ENCODE measurements at places on chromosomes 2 and 18.

- DNase-seq, result no peak
Observed at GRCh38 chr2:17245906-17246305, 272.3 kb downstream of the RAD51AP2 start.

DNA sequence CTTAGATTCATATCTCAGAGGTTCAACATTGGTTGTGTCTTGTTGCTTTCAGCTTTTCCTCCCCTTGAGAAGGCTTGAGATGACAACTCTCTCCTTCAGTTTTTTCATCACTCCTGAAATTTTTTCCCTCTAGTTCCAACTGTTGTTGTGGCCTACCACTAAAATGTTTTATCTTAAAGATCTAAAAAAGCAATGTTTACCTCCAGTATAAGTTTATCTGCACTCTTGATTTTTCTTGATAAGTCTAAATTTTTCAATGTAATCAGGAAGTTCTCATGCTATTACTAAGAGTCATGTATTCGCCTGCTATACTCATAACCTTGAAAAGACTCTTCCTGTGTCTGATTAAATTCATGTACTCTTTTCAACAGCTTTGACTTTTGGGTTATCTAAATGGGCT is 366.3 kb upstream of the TFPI start:
- DNase-seq, result no peak

DNA sequence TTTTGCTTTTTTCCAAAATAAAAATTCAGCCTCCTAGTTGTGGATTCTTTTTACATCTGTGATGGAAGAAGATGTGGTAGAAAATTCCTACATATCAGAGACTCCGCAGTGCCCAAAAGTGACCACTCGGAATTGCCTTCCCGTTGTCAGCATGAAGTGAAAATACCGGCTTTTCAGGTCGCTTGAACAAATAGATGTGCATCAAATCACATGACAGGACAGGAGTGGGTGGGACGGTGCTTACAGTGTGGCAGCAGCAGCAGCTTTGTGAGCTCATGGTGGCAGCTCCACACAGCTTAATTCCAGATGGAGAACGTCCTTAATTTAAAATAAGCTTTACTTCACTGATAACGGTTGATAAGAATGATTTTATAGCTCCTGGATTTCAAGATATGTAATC is 20.3 kb downstream of the SALL3 start:
- no peak for DNase-seq

DNA sequence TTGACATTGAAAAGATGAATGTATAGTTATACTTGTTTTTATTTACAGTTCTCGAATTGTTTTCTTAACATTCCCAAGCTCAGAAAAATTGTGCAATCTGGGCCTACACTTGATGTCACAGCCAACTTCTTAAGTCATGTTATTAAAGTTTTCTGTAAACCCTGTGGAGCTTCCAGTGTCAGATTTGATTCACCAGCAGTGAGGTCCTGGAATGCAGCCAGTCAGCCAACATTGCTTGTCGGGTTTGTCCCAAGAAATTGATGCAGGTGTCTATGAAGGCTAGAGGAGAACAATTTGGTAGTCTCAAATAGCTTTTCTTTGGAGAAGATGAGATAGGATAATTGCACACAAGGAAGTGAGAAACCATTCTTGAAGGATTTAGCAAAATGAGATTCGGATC is 732.2 kb downstream of the DPP10 start:
- no peak for DNase-seq

- DNase-seq, result no peak
Observed at GRCh38 chr2:30380824-30381223, 66.2 kb upstream of the LCLAT1 start.

DNA sequence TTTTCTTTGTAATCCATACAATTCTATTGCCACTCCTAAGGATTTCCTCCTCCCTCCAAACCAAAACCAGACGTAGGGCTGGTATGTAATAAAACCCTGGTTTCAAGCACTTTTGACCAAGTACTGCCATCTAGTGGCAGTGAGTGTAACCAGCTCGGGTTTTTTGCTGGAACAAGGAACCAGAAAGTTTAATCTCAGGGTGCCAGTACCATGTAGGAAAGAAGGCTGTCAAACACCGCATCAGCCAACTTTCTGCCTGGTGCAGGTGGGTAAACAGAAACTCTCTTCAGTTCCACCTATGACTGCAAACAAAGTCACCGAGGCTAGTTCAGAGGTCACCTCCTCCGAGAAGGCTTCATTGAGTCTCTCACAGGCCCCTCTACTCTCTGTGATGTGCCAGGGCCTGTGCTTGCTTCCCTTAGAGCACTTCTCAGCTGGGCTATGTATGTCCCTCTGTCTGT is 10.2 kb upstream of the THNSL2 start:
- peak; percentile 60 for DNase-seq

DNA sequence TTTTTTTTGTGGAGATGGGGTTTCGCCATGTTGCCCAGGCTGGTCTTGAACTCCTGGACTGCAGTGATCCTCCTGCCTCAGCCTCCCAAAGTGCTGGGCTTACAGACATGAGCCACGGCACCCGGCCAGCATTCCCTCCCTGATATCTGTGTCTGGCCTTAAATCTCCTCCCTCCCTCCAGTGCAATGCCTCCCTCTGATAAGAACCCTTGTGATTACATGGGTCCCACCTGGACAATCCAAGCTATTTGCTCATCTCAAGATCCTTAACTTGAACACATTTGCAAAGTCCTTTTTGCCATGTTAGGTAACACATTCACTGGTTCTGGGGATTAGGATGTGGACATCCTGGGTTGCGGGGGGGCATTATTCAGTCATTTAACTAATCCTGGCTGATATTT is 40.5 kb upstream of the CREB1 start:
- no peak for DNase-seq

- no peak for DNase-seq
Observed at GRCh38 chr18:56787390-56787789, 136.2 kb downstream of the WDR7 start.

GRCh38 chr2:168981651-168982050 is 49.5 kb downstream of the ABCB11 start:
- no peak for DNase-seq

GRCh38 chr18:24603151-24603550 is 142.7 kb downstream of the HRH4 start:
- DNase-seq, result no peak

GRCh38 chr2:133166031-133166430 is 402.2 kb downstream of the NCKAP5 start:
- DNase-seq, result no peak

GRCh38 chr2:241271706-241272302 is 43.7 kb downstream of the HDLBP start:
- peak; percentile 70 for DNase-seq

DNA sequence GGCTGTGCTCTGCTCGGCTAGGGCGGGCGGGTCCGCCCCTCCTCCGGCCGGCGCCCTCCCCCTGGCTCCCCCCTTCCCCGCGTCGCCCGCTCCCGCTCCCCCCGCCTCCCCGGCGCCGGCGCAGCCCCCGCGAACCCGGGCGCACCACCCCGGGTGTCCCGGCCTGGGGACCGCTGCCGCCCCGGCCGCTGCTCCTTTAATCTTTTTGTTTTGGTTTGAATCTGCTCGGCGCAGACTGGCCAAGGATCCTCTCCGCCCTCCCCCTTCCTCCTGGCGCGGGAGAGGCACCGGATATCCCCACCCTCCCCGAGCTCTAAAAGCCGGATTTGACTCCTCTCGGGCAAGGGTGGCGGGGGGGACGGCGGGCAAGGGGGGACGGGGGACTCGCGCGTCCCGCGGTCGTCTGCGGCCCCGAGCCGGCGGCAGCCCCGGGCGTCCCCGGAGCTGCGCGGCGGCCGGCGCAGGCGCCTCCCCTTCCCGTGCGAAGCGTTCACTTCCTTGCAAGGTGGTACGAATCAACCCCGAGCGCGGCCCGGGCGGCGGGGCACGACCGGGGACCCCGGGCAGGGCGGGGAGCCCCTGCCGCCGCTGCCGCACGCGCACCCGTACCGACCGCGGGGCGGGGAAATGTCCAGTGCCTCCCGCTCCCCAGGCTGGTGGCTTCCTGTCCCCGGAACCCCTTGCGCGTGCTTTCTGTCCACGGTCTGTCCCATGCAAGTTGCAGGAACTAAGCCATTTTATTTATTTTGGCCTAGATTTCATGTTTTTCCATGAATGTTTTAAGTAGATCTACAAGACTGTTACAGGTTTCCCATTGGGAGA is at the start of gene PTGR3:
PTGR3 (minus strand) TSS at position 11 of the 822 bp plus-strand sequence. CDS start 81 bp downstream, outside the sequence.
- DNase-seq, result peak; percentile 85

GRCh38 chr2:110153416-110153815 is 37.8 kb upstream of the MALL start:
- no peak for DNase-seq

DNA sequence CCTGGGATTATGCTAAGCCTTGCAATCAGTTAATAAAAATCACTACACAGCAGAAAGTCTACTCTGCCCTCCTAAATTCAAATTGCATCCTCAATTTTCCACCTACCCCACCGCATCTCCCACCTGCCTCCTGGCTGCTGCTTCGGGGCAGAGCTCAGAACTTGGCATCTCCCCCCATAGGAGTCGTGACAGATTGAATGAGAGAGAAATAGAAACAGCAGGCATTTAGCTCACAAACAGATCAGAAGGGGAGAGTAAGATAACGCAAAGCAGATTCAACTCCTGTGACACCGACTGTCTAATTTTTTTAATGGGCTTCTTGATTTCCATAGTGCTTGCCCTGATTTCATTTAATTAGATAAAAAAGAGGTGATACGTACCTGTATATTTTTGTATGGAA is 24.7 kb upstream of the LRRC30 start:
- DNase-seq, result no peak

- no peak for DNase-seq
Observed at GRCh38 chr2:99554871-99555270, 65.1 kb upstream of the REV1 start.

DNA sequence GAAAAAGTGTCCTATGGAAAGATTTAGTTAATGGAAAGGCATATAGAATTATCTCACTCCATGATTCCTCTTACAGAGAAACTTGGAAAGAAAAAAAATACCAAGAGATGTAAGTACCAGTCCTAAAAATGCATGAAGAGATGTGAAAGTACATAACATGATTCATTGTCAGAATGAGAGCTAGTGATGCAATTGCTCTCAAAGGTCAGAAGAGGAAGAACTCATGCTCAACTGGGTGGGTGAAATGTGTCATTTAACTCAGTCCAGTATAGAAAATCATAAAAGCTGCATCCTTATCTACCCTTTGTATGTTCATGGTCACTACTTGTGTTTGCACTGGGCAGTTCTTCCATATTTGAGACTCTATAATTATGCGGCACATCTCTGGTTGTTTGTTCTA is 300.0 kb upstream of the PIK3C3 start:
- no peak for DNase-seq

DNA sequence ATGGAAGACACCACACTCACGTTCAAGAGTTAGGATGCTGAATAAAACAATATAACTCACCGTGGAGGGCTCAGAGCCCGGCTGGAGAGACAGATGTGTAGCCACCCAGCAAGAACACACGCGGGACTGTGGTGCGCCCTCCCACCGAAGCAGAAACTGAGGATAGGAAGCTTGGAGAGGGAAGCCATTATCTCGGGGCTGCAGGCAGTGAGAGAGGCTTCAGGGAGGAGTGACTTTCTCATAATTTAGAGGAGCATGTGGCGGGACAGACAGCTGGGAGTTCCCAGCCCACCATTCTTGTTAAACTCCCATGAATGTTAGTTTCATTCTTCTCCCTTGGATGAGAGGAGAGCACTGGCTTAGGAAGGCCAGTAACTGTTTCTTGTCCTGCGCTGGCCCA is 96.4 kb downstream of the MAPRE2 start:
- DNase-seq, result no peak

GRCh38 chr18:38329145-38329544 is 763.5 kb upstream of the CELF4 start:
- DNase-seq, result no peak

DNA sequence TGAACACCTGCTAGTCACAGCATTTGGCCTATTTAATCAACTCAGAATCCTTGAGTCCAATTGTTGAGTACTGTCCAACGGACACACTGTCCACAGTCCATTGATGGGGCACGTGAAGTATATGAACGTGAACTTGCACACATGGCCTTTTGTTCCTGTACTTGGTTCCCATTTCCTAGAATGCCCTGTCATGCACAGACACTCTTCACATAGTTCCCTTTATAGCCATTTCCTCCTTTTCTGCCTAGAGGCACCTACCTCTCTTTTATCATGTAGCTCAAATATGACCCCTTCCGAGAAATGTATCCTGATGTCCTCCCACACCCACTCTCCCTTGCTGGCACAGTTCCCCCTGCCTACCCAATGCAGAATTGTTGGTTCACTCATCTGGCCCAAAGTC is 8.7 kb upstream of the CRYGA start:
- no peak for DNase-seq

DNA sequence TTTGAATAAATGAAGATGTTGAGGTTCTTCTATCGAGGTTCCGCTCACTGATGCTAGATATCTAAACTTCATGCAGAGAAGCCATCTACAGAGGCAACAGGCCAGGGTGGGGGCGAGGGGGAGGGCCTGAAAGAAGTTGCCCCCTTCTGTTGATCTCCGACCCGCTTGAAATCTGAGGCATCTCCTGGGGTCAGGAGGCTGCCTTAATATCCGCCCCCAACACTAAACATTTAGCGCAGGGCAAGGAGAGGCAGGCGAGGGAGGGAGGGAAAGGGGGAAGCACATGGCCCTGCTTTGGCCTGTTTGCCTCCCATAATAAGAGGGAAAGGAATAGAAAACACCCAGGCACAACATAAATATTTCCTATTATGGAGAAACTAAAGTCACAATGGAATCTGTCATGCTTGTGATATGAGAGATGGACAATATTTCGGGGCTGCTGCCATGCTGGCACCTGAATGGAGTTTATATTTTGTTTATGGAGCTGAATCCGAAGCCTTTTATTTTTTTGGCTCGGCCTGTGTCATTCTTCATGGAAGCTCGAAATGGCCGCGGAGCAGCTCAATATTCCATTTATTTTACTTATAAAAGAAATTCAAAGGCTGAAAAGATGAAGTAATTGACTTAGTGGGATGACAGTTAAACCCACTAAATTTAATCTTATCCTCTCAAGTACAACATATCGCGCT is 221.1 kb downstream of the INSIG2 start:
- no peak for DNase-seq
